Tibial nerve (tissue), 4 donors: ENCODE measurements at places on chromosomes 13 and 19.

DNA sequence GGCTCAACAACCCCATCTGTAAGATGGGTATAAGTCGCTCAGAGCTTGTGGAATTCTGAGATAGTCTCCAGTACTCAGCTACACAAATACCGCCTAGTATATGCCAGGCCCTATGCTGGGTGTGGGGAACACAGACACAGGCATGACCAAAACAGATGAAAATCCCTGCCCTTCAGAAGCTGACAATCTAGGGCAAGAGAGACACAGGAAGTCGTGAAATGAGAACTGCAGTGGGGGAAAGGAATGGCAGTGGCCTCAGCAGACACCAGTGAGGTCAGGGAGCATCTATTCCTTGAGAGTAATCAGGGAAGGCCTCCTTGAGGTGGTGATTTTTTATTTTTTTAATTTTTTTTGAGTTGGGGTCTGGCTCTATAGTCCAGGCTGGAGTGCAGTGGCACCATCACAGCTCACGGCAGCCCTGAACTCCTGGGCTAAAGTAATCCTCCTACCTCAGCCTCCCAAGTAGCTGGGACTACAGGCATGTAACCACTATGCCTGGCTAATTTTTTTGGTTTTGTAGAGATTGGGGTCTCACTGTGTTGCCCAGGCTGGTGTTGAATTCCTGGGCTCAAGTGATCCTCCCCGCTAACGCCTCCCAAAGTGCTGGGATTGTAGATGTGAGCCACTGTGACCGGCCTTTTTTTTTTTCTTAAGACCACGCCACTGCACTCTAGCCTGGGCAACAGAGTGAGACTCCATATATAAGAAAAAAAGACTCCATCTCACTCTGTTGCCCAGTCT, 3.2 kb downstream of the TMIGD2 start:
- no peak for DNase-seq

- DNase-seq, result no peak
Observed at GRCh38 chr19:38700350-38700901, 43.8 kb downstream of the CAPN12 start.

DNA sequence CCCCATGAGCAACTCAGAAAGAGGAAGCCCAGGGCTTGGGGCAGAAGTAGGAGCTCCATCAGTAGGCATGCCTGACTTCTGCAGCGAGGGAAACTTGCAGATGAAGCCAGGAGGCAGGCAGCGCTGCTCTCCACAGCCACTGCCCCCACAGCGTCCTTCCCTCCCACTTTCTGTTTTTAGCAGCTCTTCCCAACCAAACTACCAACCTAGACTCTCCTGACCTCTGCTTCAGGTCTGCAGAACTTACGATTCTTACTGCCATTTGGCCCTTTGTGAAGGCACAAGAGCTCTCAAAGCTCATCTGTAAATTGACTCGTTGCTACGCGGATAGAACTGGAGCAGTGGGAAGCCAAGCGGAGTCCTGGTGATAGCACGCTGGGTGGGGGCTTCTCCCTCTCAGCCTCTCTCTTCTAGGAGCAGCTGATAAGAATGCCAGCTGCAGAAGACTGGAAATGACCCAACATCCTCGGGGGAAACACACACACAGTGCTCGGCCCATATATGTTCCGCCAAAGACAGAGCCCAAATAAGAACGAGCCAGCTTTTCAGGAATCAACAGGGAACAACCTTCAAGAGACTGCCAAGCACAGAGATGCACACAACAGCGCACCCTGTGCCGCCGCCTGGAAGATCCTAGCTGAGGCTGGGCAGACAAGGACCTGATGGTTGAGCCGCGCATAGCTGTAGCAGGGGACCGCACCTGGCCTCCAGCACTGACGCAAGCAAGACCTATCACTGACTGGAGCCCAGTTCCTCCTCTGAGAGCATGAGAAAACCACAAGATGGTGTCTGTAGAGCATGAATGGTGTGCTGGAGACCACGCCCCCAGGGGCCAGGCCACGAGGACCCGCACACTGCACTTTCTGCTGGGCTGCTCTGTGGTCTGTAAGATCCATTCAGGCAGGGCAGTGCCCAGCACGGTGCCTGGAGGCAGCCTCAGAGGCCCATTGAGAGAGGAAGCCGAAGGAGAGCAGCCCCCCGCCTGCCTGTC, 15.9 kb upstream of the SLC35E1 start:
- DNase-seq, result no peak

DNA sequence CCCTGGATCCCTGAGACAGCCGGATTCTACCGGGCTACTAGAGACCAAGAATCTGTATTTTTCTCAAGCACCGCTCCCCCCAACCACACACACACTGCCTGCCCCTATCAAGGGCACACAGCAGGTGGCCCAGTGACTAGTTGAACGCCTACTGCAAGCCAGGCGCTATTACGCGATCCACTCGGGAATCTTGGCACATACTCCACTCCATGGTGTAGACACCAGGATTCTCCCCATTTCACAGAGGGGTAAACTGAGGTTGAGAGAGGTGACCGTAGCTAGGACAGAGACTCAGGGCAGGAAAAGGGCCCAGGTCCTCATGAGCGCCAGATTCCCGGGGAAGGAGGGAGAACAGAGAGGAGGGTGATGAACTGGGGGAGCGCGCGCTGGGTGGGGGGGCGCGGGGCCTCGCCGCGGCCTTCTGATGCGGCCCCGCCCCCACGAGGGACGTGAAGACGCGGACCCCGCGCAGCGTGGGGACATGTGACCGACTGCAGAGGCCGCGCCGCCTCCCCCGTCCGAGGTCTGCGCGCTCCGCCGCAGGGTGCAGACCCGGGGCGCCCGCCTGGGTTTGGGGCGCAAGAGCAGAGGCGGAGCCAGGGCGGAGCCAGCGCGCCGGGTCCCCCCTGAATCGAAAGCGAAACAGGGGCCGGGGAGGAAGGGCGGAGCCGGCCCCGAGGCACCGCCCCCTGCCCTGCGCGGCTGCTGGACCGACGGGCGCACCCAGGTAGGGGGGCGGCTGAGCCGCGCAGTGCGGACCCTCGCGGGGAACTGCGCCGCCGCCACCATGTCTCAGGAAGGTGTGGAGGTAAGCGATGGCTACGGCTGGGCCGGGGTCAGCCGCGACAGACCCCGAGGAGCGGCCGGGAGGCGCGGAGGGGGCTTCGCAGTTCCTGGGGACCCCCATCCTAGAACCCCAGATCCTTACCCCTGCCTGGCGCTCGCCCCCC, at the start of gene SHFL:
SHFL (plus strand) TSS at position 677 of the 950 bp plus-strand sequence; CDS start at position 788, 111 bp downstream.
- DNase-seq, result peak; percentile 59

GRCh38 chr19:900302-901111, 7.2 kb downstream of the RNU6-9 start:
- no peak for DNase-seq

DNA sequence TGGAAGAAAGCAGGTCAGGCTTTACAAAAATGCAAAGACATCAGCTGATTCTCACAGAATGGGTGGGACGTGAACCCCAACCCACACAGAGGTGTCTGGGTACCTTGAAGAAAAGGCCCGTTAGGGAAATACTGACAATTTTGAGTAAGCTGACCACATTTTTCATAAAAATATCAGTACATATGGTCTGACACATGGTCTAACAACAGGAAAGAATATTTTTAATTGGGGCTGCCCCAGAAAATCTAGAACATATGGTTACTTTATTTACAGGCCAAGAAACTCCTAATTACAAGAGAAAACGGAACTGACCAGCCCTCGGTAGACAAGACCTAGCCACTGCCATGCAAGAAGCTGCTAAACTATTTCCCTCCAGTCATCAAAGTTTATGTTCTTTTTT, 48.7 kb upstream of the ITM2B start:
- DNase-seq, result no peak

- no peak for DNase-seq
Observed at GRCh38 chr19:42122691-42123607, 9.3 kb downstream of the POU2F2 start.

- DNase-seq, result no peak
Observed at GRCh38 chr19:45141203-45141900, 19.4 kb downstream of the NKPD1 start.

- no peak for DNase-seq
Observed at GRCh38 chr13:95703576-95703975, 26.6 kb downstream of the DNAJC3 start.

DNA sequence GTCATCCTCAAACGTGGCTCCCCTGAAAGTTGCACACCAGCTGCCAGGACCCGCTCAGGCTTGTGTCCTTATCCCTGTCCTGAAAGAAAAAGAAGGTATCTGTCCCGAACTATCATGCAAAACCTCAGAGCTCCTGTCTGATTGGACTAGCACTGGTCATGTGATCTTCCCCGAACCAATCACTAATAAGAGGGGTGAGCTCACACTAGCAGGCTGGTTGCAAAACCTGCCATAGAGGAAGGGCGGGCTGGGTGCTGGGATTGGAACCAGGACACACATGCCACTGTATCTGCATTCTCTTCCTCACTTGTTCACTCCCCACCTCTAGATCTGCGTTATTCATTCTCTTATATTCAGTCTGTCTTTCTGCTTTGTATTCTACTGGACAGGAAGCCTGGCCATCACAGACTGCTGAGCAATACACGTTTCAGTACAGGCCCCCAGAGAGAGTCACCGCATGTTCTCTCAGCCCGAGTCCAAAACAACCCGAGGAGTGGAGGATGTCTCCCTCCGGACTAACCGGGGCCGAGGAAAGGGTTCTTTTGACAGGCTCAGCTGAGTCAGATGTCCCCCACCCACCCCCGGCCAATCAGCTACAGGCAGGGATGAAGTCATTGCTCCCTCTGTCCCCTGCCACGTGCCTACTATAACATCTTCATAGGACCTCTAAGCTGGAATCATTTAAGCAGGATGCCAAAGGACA, 97.7 kb downstream of the SIPA1L3 start:
- peak; percentile 74 for DNase-seq

GRCh38 chr19:10549733-10550132, 6.0 kb downstream of the ATG4D start:
- no peak for DNase-seq
